ENCODE measurements at places on chromosomes 16 and 17.
A peak's percentile ranks its signal among the peaks of the same experiment; 100 is the strongest.

GRCh38 chr16:11306997-11307638 lies 26.0 kb upstream of the PRM1 start:
- DNase-seq: no peak

DNA sequence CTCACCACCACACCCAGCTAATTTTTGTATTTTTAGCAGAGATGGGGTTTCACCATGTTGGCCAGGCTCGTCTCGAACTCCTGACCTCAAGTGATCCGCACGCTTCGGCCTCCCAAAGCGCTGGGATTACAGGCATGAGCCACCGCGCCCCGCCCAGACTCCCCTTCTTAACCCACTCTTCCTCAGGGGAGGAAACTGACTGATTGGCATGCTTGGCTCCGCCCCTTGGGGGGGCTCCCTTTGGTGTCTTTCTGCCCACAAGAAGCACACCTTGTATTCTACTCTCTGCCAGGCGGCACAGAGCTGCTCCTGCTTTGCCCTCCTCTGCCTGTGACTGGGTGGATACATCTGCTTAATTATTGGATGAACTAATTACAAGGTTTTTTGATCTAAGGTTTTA lies 4.7 kb upstream of the ASGR2 start:
- DNase-seq: no peak

DNA sequence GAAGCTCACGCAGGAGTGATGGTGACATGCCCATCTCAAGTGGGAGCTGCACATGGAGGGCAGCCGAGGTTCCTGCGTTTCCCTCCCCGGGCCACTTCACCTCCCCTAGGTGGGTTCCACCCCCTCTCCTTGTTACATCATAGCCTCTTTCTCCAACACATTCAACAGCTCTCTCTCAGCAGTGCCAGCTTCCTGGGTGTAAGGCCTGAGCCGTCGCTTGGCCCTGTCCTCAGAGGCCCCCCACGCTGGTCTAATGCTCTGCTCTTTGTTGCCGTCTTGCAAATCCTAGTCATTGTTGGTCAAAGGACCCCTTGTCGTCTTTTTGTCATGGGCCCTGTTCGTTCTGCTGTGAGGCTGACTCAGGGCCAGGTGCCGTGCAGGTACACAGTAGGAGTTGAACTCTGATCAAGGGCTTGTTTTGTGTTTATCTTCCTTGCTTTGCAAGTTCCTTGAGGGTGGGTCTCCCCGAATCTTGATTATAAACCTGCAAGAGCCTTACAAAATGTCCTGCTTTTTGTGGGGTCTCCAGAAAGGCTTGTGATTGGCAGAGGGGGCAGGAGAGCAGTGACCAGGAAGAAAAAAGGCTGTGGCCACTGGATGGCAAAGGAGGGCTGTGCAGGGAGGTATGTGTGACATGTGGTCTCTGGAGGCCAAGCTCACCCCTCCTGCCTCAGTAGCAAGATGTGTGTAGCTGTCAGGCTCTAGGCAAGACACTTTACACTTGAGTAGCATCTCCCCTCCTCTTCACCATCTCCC lies 136.6 kb downstream of the CCDC182 start:
- DNase-seq: no peak

- DNase-seq: no peak
Measured at GRCh38 chr16:58001781-58002415, 691 bp downstream of the USB1 start.

GRCh38 chr17:40531051-40531991 lies 29.9 kb upstream of the TNS4 start:
- peak; percentile 79 for DNase-seq

DNA sequence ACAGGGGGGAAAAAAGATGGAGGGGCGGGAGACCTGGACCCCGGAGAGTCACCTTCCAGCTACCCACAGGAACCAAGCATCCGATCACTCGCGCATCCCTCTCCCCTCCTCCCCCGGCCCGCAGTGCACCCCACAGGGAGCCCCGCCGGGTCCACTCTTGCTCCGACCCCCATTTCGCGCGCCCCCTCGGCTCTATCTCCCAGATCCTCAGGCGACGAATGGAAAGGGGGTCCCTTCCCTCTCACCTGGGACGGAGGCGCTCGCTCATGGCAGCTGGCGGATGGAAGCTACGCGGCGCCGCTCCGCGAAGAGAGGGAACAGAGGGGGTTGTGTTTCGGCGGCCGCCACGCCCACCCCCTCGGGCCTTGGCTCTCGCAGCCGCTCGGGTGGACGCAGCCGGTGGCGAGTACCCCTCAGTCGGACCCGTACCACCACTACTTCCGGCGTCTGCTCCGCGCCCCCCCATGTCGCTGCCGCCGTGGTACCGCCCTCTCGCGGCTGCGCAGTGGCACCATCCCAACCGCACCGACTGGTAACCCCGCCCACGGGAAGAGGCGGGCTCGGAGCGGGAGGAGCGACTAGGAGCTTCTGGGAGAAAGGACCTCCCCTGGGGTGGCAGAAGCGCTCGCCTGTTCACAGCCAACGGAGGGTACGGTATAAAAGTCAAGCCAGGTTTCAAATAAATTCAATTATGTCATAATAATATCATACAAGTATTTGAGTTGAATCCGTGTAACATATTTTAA lies 29.7 kb downstream of the CPSF4L start:
- DNase-seq: peak; percentile 95

DNA sequence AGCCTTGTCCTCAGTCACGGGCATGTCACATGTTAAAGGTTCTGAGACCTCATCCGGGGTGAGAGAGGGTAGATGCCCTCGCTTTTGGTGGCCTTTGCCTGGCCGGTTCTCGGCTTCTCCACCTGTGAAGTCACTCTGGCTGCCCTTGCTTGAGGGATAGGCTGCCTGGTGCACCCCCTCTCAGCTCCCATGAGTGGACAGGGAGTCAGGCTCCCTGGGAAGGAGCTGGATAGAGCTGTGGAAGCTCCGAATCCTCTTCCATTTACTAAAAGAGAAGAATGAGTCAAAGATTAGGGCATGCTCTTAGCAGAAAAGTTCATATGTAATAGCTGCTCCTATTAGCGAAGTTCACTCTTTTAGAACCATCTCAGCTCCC lies 142.0 kb downstream of the IRX3 start:
- no peak for DNase-seq

DNA sequence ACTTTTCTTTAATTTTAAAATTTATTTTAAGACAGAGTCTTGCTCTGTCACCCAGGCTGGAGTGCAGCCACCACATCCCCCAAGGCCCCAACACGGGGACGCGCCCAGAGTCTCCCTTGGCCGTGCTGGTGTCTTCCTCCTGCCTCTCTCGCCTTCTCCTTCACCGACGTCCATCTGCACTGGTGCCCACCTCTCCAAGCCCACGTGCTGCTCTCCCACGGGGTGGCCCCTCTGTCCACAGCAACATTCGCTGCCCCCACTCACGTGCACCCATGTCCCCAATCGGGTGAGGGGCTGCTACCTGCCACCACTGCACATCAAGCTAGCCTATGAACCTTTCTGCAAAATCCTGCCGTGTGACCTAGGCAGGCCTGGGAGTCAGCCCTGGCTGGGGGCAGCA lies 3.1 kb downstream of the TMEM204 start:
- no peak for DNase-seq

GRCh38 chr17:81434072-81434471 lies 38.8 kb downstream of the BAHCC1 start:
- DNase-seq: no peak

DNA sequence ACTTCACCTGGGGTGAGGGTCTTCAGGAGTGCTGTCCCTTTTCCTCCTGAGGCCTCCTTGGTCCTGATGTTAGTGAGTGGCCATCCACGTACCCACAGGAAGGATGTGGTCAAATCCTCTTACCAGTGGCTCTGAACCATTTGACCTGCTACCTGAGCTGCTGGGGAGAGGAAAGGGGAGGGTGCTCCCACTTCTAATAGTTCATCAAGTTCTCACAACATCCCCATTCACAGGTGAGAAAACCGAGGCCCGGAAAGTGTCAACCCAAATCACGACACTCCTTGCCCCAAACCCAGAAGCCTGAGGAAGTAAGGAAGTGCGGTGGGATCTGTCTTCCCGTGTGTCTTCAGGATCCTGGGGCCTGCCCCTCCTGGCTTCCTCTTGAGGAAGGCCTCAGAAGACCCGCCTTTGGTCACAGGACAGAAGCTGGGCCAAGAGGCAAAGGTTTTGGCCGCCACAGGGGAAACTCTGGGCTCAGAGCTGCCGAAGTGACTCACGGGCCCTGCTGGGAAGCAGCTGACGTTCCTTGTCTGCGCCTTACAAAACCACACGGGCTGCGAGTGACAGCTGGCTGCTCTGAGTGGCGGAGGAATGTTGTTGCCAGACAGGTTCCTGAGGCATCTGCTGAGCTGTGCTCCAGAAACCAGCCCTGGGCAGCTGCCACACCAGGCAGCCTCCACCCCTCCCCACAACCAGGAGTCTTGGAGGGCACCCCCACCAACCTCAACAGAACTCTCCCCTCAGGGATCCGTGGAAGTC lies 13.9 kb upstream of the KIFC3 start:
- no peak for DNase-seq

- DNase-seq: no peak
Measured at GRCh38 chr17:58884161-58884560, 128.5 kb downstream of the PPM1E start.
